ENCODE measurements at places on chromosomes 11 and 22.
A peak's percentile ranks its signal among the peaks of the same experiment; 100 is the strongest.

DNA sequence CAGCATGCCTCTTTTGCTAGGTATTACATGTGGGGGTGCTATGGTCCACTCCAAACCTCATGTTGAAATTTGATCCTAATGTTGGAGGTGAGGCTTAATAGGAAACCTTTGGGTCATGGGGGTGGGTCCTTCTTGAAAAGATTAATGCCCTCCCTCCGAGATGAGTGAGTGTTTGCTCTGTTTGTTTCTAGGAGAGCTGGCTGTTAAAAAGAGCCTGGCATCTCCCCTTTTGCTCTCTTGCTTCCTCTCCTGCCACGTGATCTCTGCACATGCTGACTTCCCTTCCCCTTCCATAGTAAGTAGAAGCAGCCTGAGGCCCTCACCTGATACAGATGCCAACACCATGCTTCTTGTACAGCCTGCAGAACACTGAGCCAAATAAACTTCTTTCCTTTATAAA, 104.5 kb downstream of the FAT3 start:
- no peak for DNase-seq

DNA sequence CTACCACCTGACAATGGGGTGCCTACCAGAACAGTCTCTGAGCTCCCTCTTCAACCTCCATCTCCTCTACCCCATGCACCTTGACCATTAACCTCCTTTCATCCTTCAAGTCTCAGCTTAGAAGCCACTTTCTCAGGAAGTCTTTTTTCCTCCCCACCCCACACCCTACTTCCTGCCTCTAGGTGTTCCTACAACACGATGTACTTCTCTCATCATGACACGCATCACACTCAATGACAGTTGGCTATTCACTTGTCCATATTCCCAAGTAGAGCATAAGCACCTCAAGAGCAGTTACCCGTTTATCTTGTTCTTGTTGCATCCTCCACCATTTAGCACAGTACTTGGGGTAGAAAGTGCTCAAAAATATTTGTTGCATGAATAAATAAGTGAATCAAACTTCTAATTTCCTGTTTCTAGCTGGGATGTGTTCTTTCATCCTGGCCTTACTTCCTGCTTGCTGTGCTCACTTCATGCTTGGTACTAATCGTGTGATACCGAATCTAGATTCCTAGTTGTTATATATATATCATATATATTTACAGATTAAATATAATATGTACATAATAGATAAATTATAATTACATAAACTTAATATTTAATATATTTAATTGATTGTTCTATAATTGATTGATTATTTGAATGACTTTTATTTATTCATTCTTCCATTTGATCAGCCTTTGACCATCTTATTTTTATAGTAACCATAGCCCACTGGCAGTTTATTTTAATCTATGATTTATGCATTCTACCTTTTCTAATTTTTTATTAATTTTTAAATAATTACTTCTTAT, 177.5 kb upstream of the TMEM45B start:
- DNase-seq = no peak

GRCh38 chr11:73186886-73187285, 31.2 kb upstream of the P2RY2 start:
- DNase-seq = no peak

DNA sequence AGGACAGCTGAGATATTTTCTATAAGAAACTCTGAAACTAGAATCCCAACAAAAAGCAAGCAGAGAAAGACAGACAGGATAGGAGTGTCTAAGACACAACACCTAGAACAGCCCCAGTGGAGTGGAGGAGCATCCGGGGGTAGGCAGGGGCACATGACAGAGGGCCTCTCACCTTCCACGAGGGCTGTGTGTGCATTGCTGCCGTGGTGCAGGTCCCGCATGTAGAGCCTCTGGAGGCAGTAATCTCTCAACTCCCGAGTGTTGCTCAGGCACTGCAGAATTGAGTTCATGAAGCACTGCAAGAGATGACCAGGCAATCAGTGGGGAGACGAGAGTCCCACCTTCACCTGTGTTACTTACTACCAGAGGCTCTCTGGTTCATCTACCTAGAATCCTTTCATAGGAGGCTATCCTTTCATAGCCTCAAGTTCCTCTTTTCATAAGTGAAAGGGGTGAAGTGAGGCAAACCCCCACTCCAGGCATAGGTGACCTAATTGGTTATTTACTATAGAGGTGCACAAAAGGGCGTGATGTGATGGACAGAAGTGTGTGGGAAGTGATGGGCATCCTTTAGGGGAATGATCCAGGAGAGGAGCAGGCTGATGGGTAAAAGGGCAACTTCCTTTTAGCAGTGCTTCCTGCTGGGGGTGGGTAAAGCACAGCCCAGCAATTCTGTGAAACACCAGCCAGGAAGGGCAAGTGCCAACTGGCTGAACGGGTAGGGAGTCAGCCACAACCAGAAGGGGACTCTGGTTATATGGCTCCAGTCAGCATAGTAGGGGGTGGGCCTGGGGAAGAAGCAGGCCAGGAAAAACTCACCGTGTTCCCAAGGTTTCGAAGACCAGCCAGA, 13.1 kb upstream of the MFRP start:
- no peak for DNase-seq

GRCh38 chr11:129387434-129387833, 11.8 kb downstream of the BARX2 start:
- DNase-seq = no peak

GRCh38 chr11:44754876-44755555, 28.3 kb downstream of the TSPAN18 start:
- peak; percentile 33 for DNase-seq

GRCh38 chr11:79430280-79430679, 10.6 kb downstream of the TENM4 start:
- DNase-seq = no peak

GRCh38 chr11:26551186-26551801, 20.8 kb downstream of the MUC15 start:
- DNase-seq = no peak

DNA sequence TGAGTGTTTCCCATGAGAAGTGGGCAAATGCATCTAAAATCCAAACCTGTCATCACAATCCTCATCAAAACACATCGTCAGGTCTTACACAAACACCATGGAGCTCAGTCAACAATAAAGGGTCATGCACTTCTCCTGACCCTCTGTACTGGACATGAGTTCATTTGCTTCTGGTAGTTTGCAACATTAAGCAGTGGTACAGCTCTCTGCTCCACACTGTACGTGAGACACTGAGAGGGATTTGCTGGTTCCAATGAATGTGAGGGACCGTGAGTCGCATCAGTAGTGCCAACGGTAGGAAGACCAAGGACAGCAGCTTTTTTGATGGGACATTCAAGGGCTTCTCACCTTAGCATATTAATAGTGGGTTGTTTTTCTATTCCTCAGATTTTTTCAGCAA, 752.3 kb downstream of the OPCML start:
- no peak for DNase-seq

- DNase-seq = no peak
These were observed 14.3 kb downstream of the CD44 start for GRCh38 chr11:35153280-35153679.

GRCh38 chr11:114622858-114623257, 27.3 kb upstream of the NXPE4 start:
- DNase-seq = no peak

DNA sequence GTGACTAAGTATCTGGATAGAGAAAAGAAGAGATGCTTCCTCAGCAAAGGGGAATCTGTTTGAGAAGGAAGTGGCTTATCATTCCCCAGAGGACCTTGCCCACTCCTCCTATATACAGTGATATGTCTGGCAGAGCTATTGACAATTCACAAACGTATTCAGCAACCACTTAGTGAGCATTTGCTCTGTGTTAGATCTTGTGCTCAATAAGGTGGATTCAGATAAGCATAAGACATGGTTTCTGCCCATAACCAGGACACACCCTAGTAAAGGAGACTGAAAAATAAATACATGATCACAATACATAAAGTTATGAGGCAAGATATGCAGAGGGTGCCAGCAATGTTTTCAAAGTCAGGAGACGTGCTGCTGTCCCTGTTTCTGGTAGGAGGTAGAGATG, 1.4 kb downstream of the TMEM9B start:
- DNase-seq = no peak

GRCh38 chr11:108895579-108896480, 231.0 kb downstream of the DDX10 start:
- no peak for DNase-seq

GRCh38 chr11:119121811-119122124, 388 bp downstream of the HINFP start:
- DNase-seq = no peak

DNA sequence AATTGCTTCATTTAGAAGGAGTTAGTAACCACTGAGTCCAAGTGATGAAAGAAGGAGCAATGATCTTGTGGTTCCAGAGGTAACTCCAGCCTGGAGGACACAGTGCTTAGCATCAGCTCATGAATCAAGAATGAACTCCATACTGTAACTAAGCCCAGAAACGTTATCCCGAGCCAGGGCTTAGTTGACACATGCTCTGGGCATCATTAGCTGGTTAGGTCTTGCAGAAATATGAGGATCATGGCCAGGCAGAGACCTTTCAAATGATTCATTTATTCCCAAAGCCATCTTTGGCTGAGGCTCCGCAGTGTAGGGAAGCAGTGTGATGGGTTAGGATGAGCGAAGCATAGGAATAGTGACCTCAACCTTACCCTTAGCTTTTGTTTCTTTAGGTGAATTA, 277.4 kb downstream of the FAM76B start:
- no peak for DNase-seq

GRCh38 chr11:111236383-111236782, 9.1 kb upstream of the POU2AF2 start:
- no peak for DNase-seq

DNA sequence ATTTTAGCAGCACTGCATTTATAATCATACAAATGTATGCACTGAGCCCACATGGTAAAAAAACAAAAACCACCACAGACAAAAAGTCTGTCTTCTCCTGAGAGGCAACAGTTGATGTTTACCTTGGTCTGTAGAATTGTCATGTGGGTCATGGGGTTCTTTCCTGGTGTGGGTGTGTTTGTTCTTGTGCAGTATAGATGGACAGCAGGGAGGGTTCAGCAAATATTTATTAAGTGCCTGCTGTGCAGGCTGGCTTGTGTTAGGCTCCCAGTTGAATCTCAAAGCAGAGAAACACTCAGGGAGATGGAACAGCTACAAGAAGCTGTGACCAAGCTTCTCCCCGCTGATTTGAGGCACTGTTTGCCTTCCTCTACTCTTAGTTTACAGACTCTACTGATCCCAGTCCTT, 82.2 kb downstream of the PISD start:
- DNase-seq = no peak

DNA sequence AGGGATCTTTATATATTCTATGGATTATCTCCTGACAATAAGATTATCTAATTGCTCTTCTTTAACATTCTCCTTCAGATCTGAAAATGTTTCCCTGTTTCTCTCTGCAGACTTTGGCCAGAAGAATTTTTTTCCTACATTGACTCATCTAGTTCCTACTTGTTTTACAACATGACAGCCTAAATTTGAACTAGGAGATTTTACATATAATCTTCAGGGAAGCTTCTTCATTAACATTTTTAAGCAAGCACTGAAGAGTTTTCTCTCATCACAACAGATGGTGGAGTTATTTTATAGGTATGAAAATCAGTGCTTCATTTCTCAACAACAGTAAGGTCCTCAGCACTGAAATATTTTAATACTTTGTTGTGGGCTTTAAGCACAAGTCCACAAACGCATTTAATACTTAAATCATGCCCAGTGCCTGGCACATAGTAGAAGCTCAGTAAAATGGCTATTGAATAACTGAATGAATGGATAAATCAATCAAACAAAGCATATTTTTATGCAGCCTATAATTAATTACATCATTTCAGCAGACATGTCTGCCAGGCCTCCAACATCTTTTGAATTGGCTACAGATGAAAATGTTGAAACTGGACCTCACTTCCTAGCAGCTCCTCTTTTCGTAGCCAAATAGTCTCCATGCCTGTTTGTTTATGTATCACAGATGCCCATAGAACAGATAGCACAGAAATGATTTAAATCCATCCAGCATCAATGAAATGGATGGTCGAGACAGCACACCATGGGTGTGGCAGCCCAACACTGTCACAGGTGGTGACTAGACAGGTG, 117.3 kb upstream of the POU2AF2 start:
- DNase-seq = no peak

- DNase-seq = no peak
These were observed 45.7 kb upstream of the SYT13 start for GRCh38 chr11:45331839-45332238.

DNA sequence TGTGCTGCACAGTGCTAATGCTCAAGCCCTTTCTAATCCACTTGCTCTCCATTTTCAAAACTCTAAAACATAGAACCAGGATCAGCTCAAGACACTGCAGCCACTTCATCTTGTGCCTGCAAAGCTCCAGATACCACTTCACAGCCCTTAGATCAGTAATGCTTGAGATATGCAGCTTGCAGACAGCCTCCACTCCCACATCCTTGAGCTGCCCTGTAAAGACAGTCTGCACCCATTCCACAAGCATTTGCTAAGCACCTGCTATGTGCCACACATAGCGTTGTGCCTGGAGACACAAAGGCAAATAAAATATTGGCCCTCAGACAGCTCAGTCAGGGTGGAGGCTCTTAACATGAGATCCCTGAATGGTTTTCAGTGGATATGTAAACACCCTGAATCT, 192.5 kb upstream of the SNX19 start:
- no peak for DNase-seq

DNA sequence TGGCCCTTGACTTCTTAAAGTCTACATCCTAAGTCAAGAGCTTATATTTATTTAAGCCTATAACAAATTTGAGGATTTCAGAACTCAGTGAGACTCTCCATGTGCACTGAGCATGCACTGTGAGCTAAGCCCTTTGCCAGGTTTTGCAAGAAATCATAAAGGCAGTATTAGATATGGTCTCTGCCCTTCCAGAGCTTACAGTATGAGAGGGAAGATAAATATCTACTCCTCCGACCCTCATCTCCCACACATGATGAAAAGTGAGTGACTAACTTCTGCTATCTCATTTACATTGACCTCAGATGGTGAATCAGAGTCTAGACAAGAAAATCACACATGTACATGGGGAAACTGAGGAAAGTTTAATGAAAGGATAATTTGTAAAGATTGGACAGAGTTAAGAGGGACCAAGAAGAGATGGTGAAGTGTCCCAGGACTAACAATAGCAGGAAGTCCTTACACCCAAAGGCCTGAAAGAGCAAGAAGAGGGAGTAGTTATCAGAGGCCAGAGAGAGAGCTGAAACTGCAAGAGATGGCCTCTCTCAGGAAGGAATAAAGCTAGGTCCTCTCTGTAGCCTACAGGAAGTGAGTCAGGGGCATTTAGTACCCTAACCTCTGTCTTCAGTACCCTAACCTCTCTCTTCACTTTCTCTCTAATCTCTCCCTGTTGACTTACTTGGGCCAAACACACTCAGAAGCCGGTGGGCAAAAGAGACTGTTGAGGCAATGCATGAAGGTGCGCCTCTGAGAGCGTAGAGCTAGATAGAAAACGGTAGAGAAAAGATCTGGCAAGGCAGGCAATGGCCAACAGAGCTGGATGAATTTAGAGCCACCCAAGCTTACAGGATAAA, 23.0 kb upstream of the BLID start:
- no peak for DNase-seq

GRCh38 chr11:42657169-42657568, 654.6 kb upstream of the API5 start:
- DNase-seq = no peak

DNA sequence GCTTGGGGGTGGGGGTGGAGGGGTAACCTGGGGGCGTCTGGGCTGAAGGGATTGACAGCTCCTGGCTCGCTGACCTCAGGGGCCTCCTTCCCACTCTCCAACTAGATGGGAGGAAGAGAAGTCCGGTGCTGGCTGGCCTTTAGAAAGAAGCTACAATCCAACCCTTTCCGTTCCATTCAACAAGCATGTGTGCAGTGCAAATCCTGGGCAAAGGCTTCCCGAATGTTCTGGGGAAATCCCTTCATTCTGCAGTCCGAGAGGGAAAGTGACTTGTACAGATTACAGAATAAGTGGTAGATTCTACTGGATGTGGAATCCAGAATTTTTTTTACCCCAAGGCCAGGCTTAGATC, 149.9 kb downstream of the FEZ1 start:
- no peak for DNase-seq

All from NCI-H1105 (cell line).